Kidney epithelial cell (primary cell): ENCODE measurements at places on chromosomes 4 and X.

DNA sequence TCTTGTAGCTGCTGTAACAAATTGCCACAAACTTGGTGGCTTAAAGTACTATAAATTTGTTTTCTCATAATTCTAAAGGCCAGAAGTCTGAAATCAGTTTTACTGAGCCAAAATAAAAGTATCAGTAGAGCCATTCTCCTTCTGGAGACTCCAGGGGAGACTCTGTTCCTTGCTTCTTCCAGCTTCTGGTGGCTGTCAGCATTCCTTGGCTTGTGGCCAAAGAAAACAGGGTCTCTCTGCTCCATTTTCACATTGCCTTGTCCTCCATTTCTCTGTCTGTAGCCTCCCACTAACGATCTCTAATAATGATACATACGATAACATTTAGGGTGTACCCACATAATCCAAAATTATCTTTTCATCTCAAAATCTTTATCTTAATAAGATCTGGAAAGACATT is 200.4 kb downstream of the MAB21L2 start:
- peak; percentile 4 for DNase-seq

DNA sequence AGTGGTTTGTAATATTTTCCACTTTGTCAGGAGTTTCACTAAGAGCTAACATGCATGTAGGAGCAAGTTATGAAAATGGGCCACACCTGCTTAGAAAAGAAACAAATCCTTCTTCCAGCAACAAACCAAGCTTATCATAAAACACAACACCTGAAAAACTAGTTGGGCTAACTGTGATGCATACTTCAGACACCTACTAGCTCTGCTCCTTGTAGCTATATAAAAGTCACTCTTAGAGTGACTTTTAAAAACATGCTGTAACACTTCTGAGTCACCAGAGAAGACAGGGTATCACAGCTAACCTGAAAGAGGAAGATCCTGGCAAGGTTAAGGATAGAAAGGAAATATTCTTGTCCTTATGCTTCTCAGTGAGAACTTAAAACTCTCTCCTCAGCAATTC is 3.6 kb upstream of the SLAIN2 start:
- no peak for DNase-seq

- no peak for DNase-seq
Observed at GRCh38 chrX:50762578-50762977, 51.4 kb downstream of the SHROOM4 start.

DNA sequence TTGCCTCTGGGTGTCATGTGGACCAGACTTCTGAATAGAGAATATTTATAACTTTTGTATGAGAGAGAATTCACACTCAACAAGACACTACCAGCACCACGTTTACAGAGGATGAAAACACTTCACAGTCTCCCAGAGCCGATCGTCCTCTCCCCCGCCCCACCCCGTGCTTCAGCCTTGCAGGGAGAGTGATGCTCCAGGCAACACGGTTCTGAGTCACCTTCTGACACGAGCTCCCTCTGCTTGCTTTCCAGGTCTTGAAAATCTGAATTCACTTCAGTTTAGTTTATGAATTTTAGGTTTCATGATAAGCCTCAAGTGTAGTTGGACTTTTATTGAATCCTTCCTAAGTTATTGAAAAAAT is 59.8 kb downstream of the CPLX1 start:
- DNase-seq = no peak
